ENCODE measurements at places on chromosomes 3 and 15.
A peak's percentile ranks its signal among the peaks of the same experiment; 100 is the strongest.

DNA sequence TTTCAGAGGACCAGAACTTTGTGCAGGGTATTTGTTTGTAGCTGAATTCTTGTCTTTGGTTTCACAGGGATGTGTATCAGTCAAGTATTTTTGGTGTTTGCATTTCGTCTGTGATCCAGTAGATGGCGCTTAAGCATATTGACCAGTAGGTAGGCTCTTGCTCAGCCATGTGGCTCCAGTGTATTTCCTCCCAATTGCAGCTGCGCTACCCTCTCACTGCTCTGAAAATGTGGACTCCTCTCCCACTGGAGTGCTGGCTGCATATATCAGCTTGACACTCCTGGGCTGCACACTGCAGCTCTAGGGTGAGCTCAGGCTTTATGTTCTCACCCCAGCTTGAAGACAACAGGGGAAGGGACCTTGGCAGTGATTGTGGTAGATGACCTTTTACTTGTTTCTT lies 1264.3 kb upstream of the ALCAM start:
- DNase-seq, result peak; percentile 33

- DNase-seq, result no peak
These were observed 80.8 kb downstream of the KCNH8 start for GRCh38 chr3:19229086-19229485.

- no peak for DNase-seq
These were observed 1.3 kb downstream of the CILP start for GRCh38 chr15:65209701-65210643.

- DNase-seq, result no peak
These were observed 18.3 kb downstream of the OSBPL10 start for GRCh38 chr3:31962801-31963205.

DNA sequence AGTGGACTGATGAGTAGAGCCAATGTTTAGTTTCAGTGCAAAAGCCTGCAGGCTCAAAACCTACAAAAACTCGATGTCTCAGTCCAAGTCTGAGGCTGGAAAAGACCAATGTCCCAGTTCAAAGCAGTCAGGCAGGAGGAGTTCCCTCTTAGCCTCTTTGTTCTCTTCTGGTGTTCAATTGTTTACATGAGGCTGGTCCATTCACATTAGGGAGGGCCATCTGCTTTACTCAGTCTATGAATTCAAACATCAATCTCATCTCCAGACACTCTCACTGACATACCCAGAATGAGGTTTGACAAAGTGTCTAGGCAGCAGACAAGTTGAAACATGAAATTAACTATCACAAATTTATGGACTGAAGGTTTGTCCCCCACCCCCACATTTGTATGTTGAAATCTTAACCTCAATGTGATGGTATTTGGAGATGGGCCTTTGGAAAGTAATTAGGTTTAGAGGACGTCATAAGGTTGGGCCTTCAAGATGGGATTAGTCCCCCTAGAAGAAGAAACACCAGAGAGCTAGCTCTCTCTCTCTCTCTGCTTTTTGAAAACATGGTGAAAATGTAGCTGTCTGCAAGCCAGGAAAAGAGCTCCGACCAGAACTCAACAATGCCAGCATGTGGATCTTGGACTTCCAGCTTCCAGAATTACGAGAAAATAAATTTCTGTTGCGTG lies 438.5 kb upstream of the RGMA start:
- DNase-seq, result no peak

GRCh38 chr3:119536757-119537156 lies 22.7 kb downstream of the CD80 start:
- no peak for DNase-seq

DNA sequence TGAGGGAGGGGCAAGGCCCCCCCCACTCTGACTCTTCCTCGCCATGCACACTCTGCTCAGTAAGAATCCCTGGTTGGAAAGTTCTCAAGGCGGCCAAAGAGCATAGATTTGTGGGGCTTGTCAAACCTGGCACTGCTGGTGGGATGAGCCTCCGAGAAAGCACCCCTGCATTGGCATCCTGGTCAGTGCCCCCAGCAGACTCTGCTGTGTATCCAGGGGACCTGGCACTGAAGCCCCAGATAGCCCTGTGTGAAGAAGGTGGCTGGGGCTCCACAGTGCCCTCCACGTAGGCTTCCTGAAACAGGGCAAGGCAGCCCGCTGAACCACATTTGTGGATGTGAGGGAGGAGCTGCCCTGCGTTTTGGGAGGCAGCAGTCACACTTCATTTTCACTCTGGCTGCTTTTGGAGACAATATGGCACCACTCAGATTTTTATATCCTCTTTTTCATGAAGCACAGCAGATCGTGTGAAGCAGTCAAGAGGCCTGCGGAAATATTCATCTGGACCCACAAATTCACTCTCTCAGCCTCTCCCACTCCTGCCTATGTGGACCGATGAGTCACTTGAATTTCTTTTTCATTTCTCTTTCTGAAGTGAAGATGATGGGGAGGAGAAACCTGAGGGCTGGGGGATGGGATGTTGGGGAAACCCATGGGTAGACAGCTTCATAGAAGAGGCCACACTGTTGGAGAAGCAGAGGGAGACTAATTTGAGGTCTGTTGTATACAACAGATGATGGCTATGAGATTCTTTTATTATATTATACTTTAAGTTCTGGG lies 88.7 kb upstream of the BCL6 start:
- no peak for DNase-seq

GRCh38 chr15:100009372-100009771 lies 276.1 kb upstream of the LYSMD4 start:
- DNase-seq, result no peak

DNA sequence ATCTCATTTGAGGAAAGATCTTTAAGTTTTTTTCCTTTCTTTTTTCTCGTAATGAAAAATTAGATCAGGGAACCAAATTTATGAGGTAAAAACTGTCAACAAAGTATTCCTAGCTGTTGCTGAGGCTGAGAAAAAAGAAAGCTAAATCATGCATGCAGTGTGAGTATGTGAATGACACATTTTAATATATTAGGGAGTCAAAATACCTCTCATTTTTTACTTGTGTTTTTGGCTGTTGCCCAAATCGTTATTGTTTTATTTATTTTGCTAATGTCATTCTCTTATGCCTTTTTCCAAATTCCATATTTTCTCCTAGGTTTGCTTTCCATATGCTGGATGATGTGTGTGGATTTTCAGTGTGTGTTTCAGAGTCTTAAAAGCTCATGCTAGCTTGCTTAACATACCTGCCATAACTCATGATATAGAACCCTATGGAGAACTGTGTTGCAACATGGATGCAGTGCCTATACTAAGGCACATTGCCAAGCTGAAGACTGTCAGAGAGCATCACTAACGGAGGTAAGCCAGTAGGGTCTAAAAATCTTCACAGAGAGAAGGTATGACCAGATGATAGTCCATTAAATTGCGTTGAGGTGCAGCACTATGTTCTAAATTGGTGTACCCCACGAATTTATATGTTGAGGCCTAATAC lies 629.5 kb upstream of the KCNMB2 start:
- no peak for DNase-seq

DNA sequence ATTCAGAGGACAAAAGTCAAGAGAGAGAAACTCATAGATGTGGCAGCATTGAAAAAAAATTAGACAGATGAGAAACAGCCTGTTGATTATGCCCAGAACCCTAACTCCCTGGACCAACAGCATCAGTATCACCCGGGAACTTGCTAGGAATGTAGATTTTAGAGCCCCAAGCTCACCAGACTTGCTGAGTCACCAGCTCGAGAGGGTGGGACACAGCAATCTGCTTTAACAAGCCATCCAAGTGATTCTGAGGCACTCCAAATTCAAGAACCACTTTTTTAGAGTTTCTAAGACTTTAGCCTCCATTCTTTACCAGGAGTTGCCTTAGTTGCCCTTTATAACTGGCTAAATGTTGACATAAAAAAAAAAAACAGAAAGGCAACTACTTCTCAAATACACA lies 70.9 kb downstream of the CGGBP1 start:
- no peak for DNase-seq

GRCh38 chr15:94231723-94232468 lies 535 bp downstream of the MCTP2 start:
- peak; percentile 64 for DNase-seq

DNA sequence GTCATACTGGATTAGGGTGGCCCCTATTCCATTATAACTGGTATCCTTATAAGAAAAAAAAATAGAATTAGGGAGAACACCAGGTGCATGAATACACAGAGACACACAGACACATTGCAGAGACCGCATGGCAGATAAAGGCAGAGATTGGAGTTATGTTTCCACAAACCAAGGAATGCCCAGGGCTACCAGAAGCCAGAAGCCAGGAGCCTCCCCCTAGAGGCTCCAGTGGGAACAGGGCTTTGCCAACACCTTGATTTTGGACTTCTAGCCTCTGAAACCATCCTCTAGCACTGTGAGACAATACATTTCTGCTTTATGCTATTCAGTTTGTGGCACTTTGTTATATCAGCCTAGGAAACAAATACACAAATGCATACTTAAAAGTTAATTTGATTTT lies 10.4 kb downstream of the GOLM2 start:
- DNase-seq, result no peak

DNA sequence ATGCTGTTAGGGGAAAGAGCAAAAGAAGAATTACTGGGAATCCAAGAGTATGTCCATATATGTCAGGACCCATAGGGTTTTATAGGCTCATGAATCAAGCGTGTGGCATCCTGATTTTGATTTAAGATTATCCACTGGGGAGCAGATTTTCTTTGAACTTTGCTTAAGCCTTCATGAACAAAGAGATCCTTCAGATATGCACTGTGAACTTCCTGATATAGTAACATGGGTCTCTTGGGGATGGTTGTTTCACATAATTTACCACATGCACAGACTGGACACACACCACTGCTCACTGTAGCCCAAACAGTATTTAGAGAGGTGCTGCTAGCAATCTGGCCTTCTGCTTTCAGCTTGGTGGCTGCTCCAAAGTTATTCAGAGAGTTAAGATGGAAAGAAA lies 200.9 kb upstream of the ZPLD1 start:
- DNase-seq, result no peak

GRCh38 chr3:105387122-105387751 lies 20.5 kb downstream of the ALCAM start:
- DNase-seq, result no peak

DNA sequence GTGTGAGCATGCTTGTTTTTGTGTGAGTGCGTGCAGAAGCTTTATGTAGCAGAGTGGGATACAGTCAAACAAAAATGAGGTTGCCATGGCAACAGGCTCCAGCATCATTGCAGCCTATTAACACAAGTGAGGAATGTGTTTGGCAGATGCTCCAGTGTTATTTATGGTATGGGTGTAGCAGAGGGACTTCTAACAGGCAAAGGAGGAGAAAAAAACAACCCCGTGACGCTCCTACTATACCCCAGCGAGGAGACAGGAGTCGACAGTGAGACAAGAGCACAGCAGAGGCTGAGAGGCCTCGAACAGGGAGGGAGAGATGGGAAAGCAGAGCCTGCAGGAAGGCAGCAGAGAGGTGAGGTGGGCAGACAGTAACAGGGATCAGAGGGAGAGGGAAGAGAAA lies 4.9 kb downstream of the ADCY5 start:
- no peak for DNase-seq

- peak; percentile 55 for DNase-seq
These were observed 227.6 kb upstream of the BHLHE40 start for GRCh38 chr3:4751502-4752101.

DNA sequence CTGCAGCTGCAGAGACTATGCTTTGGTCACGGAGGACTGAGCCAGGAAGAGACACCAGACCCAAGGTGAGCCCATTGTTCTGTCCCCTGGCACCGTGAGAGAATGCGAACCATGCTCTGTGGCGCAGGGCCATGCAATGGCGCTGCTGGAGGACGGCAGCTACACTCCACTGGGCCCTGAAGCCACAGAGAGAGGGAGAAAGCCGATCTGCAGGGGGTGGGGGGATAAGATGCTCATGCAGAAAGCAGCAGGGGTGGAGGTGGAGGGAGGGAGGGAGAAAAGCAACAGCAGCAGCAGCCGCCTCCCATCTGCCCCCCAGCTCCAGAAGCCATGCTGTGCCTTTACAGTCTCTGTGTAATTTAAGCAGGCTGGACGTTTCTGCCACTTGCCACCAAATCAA lies 5.3 kb downstream of the BDH1 start:
- DNase-seq, result no peak

DNA sequence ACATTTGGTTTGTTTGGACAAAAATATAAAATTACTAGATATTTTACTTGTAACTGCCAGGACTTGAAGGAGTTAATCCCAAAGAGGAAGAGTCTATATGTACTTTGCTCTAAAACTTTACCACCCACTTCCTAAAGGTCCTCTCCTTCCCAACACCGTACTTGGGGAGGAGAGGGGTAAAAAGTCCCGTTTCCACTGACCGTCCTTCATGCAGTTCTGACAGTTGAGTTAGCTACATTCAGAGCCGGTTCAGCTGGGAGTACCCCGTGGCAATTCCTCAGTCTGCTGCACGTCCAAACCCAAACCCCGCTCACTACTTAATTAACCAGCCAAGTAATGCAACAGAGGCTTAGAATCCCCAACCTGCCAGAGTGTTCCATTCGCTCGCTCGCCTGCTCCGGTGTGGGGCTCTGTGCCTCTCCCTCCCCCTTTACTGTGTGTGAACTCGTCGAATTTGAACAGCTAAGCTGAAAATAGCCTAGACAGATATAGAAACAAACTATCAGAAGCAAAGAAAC lies 519.7 kb downstream of the FOXP1 start:
- no peak for DNase-seq

GRCh38 chr3:9951962-9952805 lies at the start of gene PRRT3:
TSS of gene PRRT3 (minus strand) at chr3:9952408. CDS start at chr3:9950115, 2,293 bp downstream.
- DNase-seq, result peak; percentile 42

GRCh38 chr3:141455603-141456300 lies 31.1 kb upstream of the RASA2 start:
- no peak for DNase-seq

DNA sequence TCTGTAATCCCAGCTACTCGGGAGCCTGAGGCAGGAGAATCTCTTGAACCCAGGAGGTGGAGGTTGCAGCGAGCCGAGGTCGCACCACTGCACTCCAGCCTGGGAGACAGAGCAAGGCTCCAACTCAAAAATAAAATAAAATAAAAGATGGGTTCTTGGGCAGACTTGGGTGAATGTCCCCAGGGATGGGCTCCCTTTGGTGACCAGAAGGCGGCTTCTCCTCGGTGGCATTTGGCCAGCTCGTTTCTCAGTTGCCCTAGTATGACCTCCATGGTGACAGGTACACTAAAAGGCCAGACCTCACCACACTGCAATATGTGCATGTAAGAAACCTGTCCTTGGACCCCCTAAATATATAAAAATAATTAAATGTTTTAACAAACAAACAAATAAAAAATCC lies 76.0 kb upstream of the SNRPA1 start:
- no peak for DNase-seq

DNA sequence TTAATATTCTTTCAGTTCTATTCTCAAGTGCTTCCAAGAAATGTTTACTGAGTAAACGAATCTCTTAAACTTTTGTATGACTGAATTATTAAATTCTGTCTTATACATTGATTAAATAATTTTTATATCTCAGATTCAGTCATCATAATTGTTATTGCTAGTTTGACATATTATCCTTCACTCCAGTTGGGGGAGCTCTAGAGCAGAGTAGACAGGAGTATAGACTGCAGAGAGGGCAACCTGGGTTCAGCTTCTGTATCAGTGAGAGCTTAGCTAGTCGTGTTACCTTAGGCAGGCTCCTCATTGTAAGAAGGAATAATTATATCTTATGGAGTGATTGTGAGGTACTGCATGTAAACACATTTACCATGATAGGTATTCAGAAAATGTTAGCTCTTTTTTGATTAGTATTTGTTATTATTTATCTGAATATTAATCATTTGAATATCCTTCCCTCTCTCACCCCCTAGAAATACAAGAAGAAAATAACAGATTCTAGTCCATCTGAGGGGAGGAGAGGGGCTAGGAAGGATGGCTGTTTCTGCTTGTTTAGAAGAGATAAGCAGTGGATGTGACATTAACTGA lies 31.0 kb upstream of the ZCWPW2 start:
- peak; percentile 43 for DNase-seq

Data from SW480 (cell line).